Osteocyte (in vitro differentiated cells): ENCODE measurements at places on chromosomes 11 and 22.
A peak's percentile ranks its signal among the peaks of the same experiment; 100 is the strongest.

DNA sequence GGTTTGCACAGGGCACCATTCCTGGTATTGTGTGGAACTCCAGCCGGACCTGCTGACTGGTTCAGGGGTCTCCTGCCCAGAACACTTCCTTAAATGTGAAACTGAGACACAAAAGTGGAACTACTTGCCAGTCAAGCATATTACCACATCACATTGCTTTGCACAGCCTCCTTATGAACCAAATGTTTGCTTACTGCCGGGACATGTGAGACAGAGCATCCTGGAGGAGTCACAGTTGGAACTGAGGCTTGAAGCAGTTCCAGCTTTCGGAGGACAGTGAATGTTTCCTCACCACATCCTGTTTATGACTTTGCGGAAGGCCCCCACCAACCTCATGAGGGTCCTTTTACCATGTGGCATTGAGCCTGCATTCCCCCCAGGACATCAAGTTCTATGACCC is 105.8 kb upstream of the ARHGAP42 start:
- no peak overlapping the region for H3K4me3 ChIP-seq
- H3K36me3 ChIP-seq = no peaks in the 10 kb centered on the region
- H3K27ac ChIP-seq = no peak overlapping the region
- H3K4me1 ChIP-seq = peaks cover 3% of the 10 kb centered on the region
- DNase-seq = no peak
- peaks cover 7% of the 10 kb centered on the region for H3K27me3 ChIP-seq

- no peak overlapping the region for H3K27ac ChIP-seq
- no peaks in the 10 kb centered on the region for H3K27me3 ChIP-seq
These were observed 260.7 kb downstream of the MN1 start for GRCh38 chr22:27540656-27541396.

GRCh38 chr11:111729831-111730311 is 36.3 kb downstream of the PPP2R1B start:
- peak overlapping the region; percentile 10 for H3K4me3 ChIP-seq
- peak overlapping the region; percentile 100 for H3K27ac ChIP-seq
- H3K36me3 ChIP-seq = peaks cover 21% of the 10 kb centered on the region
- DNase-seq = no peak
- no peaks in the 10 kb centered on the region for H3K27me3 ChIP-seq

GRCh38 chr11:67351275-67352005 is 1.9 kb downstream of the POLD4 start:
- DNase-seq = no peak
- peak overlapping the region; percentile 67 for H3K27ac ChIP-seq
- H3K27me3 ChIP-seq = no peaks in the 10 kb centered on the region
- no peaks in the 10 kb centered on the region for H3K36me3 ChIP-seq
- H3K4me1 ChIP-seq = peaks cover 55% of the 10 kb centered on the region
- H3K4me3 ChIP-seq = peak overlapping the region; percentile 65

DNA sequence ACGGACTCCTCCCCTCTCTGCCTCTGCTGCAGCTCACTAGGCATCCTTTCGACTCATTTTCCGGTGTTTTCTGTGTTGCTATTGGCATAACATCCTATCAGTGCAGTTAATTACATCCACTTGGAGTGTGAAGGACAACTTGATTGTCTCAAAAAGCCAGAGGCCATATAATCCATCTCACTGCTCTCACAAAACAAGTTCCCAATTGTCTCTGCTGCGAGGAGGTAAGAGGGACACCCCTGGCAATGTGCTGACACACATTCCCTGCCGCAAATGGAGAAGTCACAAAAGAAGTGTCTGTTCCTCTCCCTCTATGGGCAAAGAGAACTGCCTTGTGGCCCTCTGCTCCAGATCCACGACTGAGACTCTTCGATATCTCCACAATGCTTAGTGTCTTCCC is 618.4 kb downstream of the OPCML start:
- H3K36me3 ChIP-seq = no peaks in the 10 kb centered on the region
- H3K27ac ChIP-seq = no peak overlapping the region
- H3K4me3 ChIP-seq = no peak overlapping the region
- H3K4me1 ChIP-seq = peaks cover 9% of the 10 kb centered on the region
- DNase-seq = no peak
- no peaks in the 10 kb centered on the region for H3K27me3 ChIP-seq

GRCh38 chr11:31817054-31817620 is 6.0 kb upstream of the PAX6 start:
- H3K36me3 ChIP-seq = no peaks in the 10 kb centered on the region
- peak; percentile 80 for DNase-seq
- peaks cover 75% of the 10 kb centered on the region for H3K27me3 ChIP-seq
- H3K4me3 ChIP-seq = peak overlapping the region; percentile 45
- H3K27ac ChIP-seq = no peak overlapping the region

GRCh38 chr22:41124086-41124485 is 31.7 kb downstream of the EP300 start:
- H3K4me3 ChIP-seq = no peak overlapping the region
- H3K27ac ChIP-seq = no peak overlapping the region
- no peak for DNase-seq
- no peaks in the 10 kb centered on the region for H3K27me3 ChIP-seq

GRCh38 chr11:122524898-122525297 is 130.6 kb upstream of the UBASH3B start:
- no peak overlapping the region for H3K4me3 ChIP-seq
- DNase-seq = no peak
- H3K36me3 ChIP-seq = no peaks in the 10 kb centered on the region
- peak overlapping the region; percentile 47 for H3K27ac ChIP-seq

GRCh38 chr22:42644422-42645340 is 4.3 kb upstream of the ATP5MGL start:
- peaks cover 84% of the 10 kb centered on the region for H3K4me1 ChIP-seq
- H3K27me3 ChIP-seq = no peaks in the 10 kb centered on the region
- DNase-seq = no peak
- peaks cover 4% of the 10 kb centered on the region for H3K36me3 ChIP-seq
- H3K27ac ChIP-seq = peak overlapping the region; percentile 96
- peak overlapping the region; percentile 63 for H3K4me3 ChIP-seq

GRCh38 chr11:78838417-78838816 is 263.8 kb upstream of the NARS2 start:
- H3K27ac ChIP-seq = no peak overlapping the region
- no peak for DNase-seq
- peaks cover 6% of the 10 kb centered on the region for H3K36me3 ChIP-seq
- no peak overlapping the region for H3K4me3 ChIP-seq
- no peaks in the 10 kb centered on the region for H3K27me3 ChIP-seq

DNA sequence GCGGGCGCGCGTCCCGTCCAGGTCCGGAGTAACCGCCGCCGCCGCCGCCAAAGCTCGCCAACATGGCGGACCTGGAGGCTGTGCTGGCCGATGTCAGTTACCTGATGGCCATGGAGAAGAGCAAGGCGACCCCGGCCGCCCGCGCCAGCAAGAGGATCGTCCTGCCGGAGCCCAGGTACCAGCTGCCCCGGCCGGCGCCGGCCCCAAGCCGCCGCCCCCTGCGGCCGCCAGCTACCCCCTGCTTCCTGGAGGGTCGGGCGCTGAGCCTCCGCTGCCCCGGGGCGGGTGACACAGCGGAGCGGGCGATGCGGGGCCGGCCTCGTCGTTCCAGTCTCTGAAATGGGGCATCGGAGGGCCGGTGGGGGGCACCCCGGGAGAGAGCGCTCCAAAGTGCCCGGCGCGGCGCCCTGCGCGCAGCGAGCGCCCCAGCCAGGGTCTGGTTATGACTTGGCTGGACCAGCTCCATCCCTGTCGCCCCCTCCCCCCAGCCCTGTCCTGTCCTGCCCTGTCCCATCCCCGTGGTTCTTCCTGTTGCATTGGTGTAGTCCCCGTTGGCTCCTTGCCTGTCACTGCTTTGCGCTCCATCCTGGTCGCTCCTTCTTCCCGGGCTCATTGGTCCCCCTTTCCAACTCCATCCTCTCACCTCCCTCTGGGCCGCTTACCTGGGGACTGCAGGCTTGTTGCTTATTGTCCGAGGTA is 653 bp downstream of the GRK3 start:
- no peak overlapping the region for H3K27ac ChIP-seq
- no peak for DNase-seq
- H3K27me3 ChIP-seq = peaks cover 64% of the 10 kb centered on the region
- H3K36me3 ChIP-seq = no peaks in the 10 kb centered on the region
- peaks cover 15% of the 10 kb centered on the region for H3K4me1 ChIP-seq

DNA sequence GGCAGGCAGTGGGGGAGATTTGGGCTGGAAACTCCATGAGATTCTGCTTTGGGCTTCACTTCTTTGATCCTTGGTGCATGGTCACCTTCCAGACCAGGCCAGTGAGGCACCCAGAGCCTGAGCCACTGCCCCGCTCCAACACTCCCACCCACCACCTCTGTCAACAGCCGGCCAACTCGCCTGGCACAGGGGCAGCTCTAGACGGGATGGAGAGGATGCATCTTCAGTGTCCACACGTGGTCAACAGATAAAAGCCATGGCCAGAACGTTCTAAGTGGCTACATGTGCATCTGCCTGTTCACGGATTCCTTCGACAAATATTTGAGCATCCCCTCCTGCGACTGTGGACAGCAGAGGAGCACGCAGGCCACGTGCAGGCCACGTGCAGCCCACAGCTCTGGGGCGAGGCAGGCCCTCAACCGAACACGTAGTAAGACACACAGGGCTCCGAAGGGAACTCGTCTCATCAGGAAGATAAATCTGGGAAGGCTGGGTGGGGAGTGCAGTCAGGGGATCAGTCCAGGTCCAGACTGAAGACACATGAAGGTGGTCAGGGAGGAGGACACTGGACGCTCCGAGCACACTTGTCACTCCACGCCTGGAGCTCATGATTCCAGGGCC is 1.2 kb downstream of the LRRC56 start:
- H3K36me3 ChIP-seq = no peaks in the 10 kb centered on the region
- peaks cover 13% of the 10 kb centered on the region for H3K4me1 ChIP-seq
- no peak overlapping the region for H3K27ac ChIP-seq
- no peaks in the 10 kb centered on the region for H3K27me3 ChIP-seq
- DNase-seq = no peak
- H3K4me3 ChIP-seq = no peak overlapping the region

GRCh38 chr11:9565822-9566560 is 7.5 kb upstream of the WEE1 start:
- DNase-seq = no peak
- peak overlapping the region; percentile 29 for H3K4me3 ChIP-seq
- peaks cover 58% of the 10 kb centered on the region for H3K4me1 ChIP-seq
- H3K27ac ChIP-seq = peak overlapping the region; percentile 100
- peaks cover 4% of the 10 kb centered on the region for H3K36me3 ChIP-seq
- no peaks in the 10 kb centered on the region for H3K27me3 ChIP-seq

DNA sequence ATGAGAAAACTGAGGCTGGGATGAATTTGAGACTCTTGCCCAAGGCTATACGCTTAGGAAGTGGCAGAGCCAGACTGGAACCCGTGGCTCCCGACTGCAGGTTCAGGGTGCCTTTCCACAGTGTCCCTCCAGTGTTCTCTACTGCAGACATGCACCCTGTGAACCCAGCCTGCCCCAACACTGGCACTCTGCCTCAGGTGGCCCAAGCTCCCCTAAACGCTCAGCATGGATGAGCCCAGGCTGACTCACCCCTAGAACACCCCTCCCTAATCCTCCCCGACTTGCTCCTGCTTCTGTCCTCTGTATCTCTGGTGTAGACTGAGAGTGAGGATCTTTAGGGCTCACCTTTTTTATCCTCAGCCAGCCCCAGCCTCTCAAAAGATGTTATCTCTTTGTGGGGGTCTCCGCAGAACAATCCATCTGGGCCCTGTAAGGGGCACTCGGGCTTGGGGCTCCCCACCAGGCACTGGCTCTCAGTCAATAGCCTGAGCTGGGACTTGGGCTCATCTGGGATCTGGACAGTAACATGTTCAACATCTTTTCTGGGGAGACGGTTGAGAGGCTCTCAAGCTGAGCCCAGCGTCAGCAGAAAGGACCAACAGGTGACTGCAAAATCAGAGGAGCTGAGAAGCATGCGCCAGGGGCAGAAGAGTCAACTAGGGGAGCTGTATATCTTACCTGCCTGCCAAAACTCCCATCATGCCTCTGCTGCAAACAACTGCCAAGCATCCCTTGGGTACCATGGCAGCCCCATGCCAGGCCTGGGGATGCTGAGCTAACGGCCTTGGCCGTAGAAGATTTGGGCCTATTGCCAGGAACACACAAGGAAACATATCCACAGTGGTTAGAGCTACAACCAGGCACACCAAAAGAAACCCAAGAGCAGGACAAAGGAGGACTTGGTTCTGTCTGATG is 176.2 kb downstream of the BUD13 start:
- no peak for DNase-seq
- no peaks in the 10 kb centered on the region for H3K4me1 ChIP-seq
- H3K36me3 ChIP-seq = no peaks in the 10 kb centered on the region
- no peak overlapping the region for H3K4me3 ChIP-seq
- H3K27ac ChIP-seq = no peak overlapping the region

DNA sequence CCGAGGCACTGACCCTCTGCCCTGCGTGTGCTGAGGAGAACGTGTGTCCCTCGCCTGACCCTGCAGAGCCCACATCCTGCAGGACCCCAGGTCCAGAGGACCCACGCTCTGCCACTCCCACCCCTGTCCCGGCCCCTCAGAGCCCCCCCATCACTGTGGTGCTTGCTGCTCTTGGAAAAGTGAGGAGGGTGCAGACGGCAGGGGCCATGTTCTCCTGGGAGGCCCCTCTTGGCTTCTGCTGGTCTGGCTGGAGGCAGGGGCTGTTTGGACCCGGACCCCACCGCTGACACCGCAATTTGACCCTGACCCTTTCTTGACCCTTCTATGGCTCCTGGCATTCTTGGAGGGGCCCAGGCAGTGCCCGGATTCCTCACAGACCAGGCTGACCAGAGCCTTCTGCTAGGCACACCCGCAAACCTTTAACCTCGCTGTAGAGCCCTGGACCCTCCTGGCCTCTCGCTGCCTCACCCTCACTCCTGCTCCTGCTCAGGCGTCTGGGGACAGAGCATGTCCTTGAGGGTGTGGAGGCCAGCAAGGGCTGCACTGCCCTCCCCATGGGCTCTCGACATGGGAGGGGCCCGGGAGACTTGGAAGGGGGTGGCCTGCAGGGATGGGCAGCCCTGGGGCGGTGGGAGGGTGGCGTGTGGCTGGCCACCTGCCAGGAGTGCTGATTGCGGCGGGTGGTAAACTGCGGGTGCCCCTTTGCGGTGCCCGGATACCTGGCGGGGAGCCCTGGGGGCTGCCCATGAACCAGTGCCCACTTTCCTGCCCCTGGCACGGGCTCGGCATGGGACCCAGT is 37.0 kb upstream of the MUC5AC start:
- no peaks in the 10 kb centered on the region for H3K36me3 ChIP-seq
- H3K4me1 ChIP-seq = peaks cover 2% of the 10 kb centered on the region
- DNase-seq = peak; percentile 84
- no peak overlapping the region for H3K27ac ChIP-seq
- peaks cover 13% of the 10 kb centered on the region for H3K27me3 ChIP-seq
